ENCODE measurements at places on chromosomes 7 and 10.

DNA sequence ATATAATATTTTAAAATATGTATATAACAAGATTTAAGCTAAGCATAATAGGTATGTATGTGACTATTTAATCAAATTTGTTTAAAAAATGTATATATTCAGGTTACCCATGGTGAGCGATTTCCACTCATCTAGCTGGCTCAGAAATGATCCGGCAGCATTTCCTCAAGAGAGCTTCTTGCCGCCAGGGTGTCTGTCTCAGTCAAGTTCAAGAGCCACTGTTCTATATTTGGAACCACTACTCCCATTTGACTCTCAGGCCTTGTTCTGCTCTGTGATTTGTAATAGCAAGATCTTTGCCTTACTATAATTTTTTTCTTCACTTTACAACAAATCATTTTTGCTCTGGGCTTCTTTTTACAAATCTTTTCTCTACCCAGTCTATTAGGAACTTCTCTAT lies 48.7 kb upstream of the CNTNAP2 start:
- no peak for DNase-seq

GRCh38 chr7:144026203-144026883 lies 22.4 kb upstream of the OR2A5 start:
- no peak for DNase-seq

DNA sequence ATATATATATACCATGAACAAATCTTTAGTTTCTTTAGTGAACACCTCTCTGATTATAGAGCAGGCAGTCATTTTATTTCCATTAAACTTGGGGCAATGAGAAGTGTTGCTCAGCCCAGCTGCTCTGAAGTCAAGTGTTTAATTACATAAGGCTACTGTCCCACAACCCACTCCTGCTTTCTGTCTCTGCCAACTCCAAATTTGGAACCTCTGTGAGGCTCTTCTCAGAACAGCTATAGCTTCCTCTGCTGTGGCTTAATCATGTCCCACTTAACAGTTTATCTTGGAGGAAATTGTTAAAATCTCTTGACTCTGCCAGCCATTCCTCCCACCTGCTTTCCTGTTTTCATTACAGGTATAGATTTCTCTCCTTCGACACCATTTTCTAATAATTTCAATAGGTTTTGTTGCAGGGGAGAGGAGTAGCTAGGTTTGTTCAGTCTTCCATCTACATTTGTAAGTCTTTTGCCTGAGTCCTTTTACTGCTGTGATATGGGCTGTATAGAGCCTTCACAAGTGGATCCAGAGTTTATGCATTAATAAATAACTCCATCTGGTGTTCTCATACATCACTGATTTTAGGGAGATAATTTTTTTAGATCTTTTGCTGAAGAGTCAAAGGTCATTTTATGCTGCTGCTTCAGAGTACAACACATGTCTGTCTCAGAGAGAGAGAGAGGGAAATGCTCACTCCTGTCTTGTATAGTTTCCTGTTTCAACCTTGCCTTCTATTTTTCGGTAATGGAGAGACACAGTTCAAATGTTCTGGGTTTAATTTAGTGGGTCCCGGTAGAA lies 170.4 kb downstream of the WNT2 start:
- no peak for DNase-seq

DNA sequence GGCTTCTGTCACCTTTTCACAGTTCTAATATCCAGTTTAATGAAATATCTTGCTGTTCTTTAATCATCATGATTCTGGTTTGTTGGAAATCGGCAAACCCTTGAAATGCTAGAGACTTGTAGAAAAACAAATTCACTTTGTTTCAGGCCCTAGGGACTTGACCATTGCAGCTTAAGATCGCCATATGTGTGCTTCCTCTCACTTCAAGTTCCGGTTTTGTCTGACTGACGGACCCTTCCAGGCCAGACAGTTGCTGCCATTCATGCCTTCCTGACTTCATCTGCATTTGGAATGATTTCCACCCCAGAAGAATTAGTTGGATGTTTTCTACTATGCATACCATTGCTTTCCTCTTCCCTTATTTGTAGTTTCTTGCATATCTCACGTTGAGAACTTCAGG lies 125.6 kb downstream of the CELF2 start:
- DNase-seq = no peak

GRCh38 chr7:66571568-66571967 lies 57.1 kb upstream of the KCTD7 start:
- no peak for DNase-seq

DNA sequence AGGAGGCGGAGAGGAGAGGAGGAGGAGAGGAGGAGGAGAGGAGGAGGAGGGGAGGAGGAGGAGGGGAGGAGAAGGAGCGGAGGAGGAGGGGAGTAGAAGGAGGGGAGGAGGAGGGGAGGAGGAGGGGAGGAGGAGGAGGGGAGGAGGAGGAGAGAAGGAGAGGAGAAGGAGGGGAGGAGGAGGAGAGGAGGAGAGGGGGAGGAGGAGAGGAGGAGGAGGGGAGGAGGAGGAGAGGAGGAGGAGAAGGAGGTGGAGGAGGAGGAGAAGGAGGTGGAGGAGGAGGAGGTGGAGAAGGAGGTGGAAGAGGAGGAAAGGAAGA lies 15.5 kb upstream of the CRCP start:
- DNase-seq = no peak

DNA sequence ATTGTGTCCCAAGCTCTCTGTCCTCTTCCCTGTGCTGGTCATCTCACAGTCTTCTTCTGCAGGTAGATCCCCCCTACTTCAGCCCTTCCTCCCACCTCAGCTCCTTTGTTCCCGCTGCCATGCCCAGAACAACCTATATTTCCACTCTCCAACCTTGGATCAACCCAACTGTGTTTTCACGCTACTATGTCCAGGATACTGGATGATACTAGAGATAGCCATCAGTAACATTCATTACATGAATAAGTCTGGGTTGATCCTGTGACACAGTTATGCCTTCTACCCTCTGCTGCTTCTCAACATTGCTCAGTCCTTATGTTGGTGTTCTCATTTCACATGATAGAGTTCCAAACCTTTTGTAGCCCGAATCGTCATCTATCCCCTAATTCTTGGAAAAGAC lies 286.4 kb downstream of the ZEB1 start:
- no peak for DNase-seq

GRCh38 chr10:82294874-82295378 lies 419.9 kb downstream of the NRG3 start:
- DNase-seq = no peak

GRCh38 chr7:133934977-133935330 lies 192.2 kb upstream of the LRGUK start:
- no peak for DNase-seq

GRCh38 chr7:130901209-130901783 lies 167.3 kb upstream of the KLF14 start:
- no peak for DNase-seq
